ENCODE measurements at places on chromosomes 2 and 18.

GRCh38 chr2:190270298-190270697, 49.3 kb downstream of the HIBCH start:
- no peak for DNase-seq

GRCh38 chr18:32469691-32470459, 807 bp downstream of the GAREM1 start:
- DNase-seq = no peak

GRCh38 chr2:118614841-118615271, 232.6 kb downstream of the EN1 start:
- peak; percentile 38 for DNase-seq

DNA sequence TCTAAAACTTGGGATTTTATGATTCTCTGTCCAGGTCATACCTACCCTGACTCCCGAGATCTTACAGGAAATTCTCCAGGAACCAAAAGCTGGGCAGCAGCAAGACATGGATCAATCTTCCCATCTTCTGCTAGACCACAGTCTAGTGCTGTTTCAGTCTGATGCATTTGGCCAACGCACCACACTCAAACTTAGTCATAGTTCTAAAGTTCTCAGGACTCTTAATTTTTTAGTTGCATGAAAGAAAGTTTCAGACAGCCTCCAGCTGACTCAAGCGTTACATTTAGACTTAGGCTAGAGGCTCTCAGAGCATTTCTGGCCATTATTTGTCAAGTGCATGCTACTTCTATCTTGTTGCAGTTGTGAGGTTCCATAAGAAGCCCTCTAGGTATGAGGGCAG, 230.1 kb upstream of the CCDC150 start:
- no peak for DNase-seq

- DNase-seq = no peak
These were observed 80.3 kb downstream of the SLC4A3 start for GRCh38 chr2:219707496-219708285.

DNA sequence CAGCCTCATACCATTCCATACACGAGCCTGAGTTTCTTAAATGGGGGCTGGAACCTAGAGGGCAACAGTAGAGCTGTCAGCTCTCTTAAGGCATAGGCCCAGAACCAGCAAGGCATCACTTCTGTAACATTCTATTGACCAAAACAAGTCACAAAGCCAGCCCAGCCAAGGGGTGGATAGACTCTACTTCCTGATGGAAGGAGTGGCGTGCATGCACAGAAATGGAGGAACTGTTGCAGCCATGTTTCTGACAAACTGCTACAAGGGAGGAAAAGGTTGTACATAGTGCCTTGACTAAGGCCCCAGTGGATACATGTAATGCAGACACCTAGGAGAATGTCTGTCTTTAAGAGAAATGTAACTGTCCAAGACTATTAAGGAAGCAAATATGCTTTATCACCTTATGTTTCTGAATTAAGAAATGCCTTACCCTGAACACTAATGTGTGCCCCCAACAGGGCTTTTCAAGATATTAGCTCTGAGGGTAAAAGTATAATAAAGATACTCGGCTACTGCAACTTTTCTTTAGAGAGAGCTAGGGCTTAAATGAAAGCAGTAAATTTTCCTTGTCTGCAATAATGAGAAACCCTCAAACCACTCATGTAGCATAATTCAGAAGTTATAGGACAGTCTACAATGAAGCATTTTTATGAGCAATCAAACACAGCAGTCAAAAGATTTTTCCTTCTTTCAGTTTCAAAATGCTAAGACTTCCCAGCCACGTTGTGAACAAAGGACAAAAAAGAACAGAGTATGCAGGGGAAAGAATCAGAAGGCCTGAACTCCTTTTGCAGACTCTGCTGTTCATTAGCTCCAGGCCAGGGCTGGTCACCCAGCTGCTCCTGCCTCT, 35.1 kb upstream of the CDC42EP3 start:
- no peak for DNase-seq

GRCh38 chr2:241976296-241976695, 106.8 kb downstream of the RTP5 start:
- DNase-seq = no peak

DNA sequence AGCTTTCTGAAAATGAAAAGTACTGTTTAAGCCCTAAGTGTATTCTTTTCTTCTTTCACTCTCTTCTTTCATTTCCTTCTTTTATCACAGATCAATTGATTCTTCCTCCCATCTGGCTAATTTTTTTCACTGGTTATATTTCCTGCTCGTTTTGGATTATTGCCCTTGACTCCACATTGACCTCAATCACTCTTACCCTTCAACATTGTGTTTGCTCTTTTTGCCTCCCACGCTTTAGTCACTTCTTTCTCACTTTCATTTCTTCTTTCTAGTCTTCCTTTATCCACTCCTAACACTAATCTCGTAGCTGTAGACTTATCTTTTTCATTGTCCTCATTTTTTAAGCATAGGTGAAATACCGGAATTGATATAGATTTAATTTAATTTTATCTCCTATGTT, 320.3 kb upstream of the VRK2 start:
- no peak for DNase-seq

DNA sequence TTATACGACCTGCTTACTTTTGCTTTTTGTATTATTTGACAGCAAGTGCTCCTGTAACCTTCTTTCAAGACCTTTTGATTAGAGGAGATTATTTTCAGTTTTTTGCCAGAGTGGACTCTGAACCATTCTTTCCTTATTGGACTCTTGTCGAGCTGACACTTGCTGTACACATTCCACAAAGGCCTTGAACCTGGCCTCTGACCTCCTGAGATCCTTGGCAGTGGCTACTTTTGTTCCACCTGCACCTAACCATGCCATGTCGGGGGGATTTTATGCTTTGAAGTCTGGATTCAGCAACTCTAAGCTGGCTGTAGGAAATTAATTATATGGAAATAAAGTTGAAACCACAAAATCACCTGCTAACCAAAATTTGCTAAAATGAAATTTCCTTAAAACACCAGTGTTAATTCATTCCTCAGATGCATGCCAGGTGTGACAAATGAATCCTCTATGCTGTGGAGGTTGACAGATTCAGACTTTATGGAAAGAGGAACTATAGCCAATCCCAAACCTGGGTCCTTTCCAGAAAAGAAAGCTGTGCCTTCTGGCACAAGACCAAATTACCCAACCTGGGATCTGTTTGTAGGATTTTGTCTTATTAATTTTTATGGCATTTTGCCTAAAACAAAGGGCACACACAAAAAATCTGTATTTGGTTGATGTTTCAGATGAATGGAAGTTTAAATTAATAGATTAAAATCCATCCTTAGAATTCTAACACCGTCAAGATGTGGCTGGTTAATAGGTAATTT, 110.4 kb downstream of the CDC42EP3 start:
- no peak for DNase-seq

DNA sequence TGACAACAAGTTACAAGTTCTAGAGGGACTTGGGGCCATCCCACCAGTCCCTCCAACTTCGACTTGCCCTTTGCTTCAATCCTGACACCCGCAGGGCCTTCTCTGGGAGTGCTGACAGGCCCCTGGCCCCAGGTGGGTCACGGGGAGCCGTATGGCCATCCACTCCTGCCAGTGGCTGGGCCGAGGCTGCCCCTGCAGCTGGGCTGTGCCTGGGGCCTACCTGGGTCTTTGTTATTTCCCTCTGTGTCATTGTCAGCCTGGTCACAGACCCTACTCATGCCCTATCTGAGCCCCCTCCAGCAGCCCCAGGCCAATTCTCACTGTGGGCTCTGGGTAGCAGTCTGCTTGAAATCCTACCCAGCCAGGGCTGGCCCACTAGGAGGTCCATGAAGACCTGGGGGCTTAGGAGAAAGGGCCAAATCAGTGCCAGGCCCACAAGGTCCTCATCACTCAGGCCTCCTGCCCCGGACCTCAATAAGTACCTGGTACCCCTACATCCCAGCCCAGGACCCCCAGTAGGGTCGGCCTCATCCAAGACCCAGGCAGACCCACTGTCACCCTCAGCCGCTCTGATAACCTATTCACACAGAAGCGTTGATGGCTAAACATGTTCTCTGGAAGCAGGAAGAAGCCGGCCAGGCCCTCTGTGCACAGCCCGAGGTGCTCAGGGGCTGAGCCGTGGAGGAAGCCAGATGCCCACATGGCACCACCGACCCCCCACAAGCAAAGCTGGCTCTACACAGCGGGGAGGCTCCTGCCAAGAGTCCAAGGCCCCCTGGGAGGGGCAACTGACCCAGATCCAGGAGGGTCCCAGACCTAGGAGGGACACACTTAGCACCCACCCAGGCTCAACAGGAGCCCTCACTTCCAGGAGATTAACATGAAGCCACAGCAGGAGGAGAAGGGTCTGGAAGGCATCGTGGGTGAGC, 57.7 kb downstream of the BIN1 start:
- no peak for DNase-seq

- no peak for DNase-seq
These were observed 438.3 kb downstream of the ZNF521 start for GRCh38 chr18:24913507-24914170.

- DNase-seq = no peak
These were observed 16.8 kb downstream of the EVX2 start for GRCh38 chr2:176066645-176067588.

DNA sequence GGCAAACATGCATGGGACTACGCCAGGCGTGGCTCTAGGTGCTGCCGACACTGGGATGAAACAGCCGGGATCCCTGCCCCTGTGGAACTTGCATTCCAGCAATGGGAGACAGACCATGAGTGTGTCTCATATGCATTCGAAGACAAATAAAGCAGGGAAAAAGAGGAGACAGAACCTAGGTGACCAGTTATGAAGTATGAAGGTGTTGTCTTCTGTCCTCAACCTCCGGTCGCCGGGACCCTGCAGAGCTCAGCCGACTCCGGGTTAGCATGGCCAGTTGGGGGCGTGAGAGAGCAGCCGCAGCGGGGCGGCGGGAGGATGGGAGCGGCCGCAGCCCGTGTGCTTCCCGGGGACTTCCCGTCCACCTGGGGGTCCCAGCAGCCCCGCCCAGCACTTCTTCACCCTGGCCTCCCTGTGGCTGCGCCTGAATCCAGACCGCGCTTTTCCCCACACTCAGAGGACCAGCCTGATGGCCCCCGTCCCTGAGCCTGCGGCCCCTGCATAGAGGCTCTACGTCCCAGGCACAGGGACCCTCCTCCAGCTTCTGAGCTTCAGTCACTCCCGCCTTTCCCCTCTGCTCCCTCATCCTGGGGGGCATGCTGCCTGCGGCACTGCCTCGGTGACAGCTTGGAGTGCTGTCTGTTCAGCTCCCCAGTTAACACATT, 11.4 kb downstream of the ID2 start:
- DNase-seq = no peak

DNA sequence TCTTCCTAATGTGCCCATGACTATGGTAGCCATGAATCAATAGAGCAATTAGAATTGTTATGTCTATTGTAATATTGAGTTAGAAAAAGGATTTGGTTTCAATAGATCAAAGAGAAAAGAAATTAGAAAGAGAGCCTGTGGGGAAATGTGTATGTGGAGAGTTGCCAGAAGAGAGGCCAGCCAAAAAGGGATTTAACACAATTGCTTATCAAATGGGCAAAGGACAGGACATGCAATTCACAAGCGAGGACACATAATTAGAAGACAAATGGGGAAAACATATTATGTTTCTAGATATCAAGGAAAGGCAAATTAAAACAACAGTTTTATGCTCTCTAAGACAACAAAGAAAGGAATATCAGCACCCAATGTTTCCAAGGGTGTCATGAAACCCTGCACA, 403.2 kb upstream of the KLHL29 start:
- DNase-seq = no peak

- peak; percentile 77 for DNase-seq
These were observed 55.0 kb upstream of the SERPINB2 start for GRCh38 chr18:63832470-63832869.

DNA sequence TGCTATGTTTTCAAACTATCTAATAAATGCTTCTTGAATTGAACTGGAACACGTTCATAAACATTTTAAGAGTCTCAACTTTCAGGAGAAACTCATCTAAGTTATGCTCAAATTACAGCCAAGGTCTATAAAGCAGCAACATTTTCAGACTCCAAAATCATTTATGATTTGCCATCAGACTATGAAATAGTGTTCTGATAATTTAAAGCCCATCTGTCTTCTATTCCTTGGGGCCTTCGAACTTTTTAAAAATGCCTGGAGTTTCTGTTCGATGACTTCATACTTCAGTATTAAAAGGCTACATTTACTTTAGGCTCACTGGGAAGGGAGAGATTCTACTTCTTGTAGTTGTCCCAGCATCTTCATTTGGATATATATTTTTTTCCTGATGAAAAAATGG, 73.6 kb upstream of the NXPH2 start:
- no peak for DNase-seq

- no peak for DNase-seq
These were observed 3.6 kb upstream of the DLX2 start for GRCh38 chr2:172106108-172106961.

GRCh38 chr2:138239902-138240491, 261.6 kb upstream of the SPOPL start:
- no peak for DNase-seq

- DNase-seq = no peak
These were observed 9.6 kb upstream of the AQP4 start for GRCh38 chr18:26875040-26875654.

- no peak for DNase-seq
These were observed 4.2 kb upstream of the SFXN5 start for GRCh38 chr2:73075477-73076373.

- no peak for DNase-seq
These were observed 87.7 kb upstream of the HAAO start for GRCh38 chr2:42879913-42880737.

DNA sequence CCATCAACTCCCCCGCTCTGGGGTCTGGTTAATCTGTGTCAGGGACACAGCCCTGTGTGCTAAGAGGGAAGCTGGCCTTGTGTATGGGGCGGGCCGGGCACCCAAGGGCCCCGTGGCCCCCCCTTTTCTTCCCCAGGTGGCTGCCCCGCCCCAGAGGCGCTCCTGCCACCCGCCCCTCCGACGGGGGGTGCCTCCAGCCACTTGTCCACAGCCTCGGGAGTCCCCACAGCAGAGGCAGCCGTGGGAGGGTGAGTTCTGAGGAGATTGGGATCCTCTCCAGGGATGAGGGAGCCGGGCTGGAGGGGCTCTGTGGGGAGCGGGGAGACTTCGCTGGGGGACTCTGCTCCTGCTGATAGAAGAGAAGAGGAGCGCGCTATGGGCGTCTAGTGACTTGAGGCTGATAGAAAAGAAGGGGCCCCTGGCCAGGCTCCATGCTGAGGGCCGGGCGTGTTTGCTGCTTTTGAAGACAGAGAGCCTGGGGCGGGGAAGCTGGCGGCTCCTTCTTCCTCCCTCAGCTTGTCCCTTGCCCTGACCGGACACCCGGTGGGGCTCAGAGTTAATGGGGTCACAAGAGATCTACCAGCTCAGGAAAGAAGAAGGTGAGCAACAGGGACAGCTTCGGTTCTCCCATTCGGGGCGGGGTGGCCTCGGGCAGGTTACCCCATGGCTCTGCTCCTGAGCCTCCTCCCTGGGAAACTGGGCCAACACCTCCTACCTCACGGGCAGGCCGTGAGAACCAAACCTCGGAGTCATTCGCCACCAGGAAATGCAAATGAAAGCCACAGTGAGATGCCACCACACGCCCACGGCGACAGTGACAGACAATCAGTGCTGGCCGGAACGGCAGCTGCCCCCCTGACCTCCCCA, 89.4 kb upstream of the TAF1B start:
- DNase-seq = no peak
